ENCODE measurements at places on chromosomes 2 and 18. TPM values are rescaled to one million over a fixed set of nuclear protein-coding genes. Genes with fewer than 3 reads are reported as not detected.

Gene GKN1
- not detected for total RNA-seq

Gene SULT1C4
- not detected for total RNA-seq

Gene C2orf72
- 0.66 TPM for total RNA-seq

Gene CFAP210
- total RNA-seq, result not detected

Gene DCDC2C
- not detected for total RNA-seq

Gene NIFK
- total RNA-seq, result 177 TPM

Gene CCDC68
- total RNA-seq, result not detected

Gene RAX
- not detected for total RNA-seq

Gene NGEF
- 1.2 TPM for total RNA-seq

Gene SGO2
- total RNA-seq, result 27.2 TPM

Gene COL5A2
- 0.66 TPM for total RNA-seq

Gene PLEKHH2
- total RNA-seq, result 0.52 TPM

Gene CHN1
- total RNA-seq, result 3.1 TPM

Gene VWA3B
- total RNA-seq, result not detected

Gene PIAS2
- 33.9 TPM for total RNA-seq
